ENCODE measurements at places on chromosomes 6 and 20.

DNA sequence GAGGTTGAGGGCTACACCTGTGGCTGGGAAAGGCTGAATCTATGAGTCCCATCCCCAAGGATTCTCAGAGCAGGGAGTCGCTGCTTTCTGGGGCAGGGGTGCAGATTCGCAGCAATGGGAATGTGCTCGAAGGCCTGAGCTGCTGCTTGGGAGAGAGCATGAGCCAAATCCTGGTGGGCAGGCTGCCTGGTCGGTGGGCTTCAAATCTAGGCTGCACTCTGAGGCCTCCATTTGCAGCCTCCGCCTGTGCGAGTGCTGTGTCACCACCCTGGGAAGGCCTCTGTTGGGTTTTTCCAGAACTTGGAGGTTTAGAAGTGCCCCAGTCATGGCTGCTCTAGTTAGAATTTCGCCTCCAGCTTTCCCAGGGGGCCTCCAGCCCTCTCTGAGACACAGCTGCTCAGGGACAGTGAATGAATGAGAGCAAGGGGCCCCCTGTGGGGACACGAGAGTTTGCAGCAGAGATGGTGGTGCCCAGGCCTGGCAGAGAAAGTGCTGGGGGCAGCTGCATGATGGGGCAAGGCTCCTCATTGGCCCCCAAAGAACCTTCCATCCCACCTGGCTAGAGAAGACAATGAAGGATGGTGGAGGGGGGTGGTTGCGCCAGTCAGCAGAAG is 31.1 kb upstream of the RNF24 start:
- DNase-seq = no peak

GRCh38 chr6:63313111-63313510 is 6.7 kb downstream of the LGSN start:
- no peak for DNase-seq

- no peak for DNase-seq
These were observed 32.3 kb upstream of the SLC22A23 start for GRCh38 chr6:3489027-3489757.

DNA sequence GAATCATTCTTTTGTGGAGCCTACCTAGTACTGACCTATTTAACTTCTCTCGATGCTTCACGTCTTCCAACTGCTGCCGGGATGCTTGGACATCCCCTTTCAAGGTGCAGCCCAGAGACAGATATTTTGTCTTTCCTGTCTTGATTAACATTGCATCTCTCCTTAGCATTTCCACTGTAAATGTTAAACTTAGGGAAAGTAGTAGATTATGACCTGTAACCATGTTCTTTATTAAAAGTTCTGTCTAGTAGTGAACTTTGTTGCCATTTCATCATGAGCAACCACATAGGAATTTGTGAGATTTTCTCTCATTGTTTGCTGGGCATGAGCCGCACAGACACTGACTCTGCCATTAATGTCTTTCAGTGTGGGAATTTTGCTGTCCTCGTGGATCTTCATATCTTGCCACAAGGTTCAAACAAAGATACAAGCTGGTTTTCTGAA is 117.9 kb downstream of the JAG1 start:
- no peak for DNase-seq

GRCh38 chr6:124870611-124871459 is 91.4 kb upstream of the RNF217 start:
- DNase-seq = no peak

DNA sequence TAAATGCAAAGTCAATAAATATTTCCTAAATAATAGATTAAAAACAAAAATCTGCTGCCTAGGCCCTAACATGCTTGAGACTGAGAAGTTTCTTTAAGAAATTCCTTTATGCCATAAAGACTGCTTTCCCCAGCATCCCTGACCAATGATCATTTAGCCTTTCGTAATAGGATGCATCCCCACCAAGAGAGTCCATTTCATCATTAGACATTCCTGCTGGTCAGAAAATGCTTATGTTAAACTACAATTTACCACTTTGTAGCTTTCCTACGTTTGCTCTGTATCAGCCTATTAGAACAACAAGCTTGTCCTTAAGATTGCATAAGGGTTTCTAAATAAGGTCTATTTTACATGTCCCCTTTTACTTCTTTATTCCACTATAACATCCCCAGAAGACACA is 59.8 kb upstream of the HSF2 start:
- no peak for DNase-seq

- DNase-seq = no peak
These were observed 117.1 kb upstream of the EEF1E1 start for GRCh38 chr6:8219352-8219943.

DNA sequence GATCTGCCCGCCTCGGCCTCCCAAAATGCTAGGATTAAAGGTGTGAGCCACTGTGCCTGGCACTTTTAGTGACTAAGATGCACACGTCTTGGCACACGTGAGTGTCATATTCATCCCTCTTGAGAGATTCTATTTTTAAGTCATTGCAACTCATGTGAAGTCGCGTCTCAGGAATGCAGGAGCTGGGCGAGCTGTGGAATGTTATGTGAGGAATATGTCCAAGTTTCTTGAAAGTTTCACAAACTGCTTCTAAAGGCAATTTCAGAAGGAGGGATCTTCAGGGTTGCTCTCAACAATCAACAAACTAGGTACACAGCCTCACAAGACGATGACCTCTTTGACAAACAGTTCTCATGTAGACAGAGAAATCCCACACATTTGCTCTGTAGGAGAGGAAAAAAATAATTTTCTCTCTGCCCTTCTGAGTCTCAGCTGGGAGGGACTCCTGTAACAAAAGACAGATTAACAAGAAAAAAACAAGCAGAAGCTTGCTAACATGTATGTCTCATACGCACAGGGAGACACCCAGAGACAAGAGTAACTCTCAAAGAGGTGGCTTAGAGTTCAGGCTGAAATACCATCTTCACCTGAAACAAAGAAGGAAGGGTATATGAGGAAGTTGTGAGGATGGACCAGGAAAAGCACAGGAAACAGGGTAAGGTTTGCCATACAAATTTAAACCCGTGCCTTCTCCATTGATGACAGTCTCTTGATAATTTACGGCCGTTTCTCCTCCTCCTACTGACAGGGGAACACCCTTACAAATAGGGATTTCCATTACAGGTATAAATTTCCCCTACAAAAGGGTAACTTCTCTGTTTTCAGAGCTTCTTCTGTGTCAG is 45.3 kb upstream of the FAM50B start:
- DNase-seq = peak; percentile 50

DNA sequence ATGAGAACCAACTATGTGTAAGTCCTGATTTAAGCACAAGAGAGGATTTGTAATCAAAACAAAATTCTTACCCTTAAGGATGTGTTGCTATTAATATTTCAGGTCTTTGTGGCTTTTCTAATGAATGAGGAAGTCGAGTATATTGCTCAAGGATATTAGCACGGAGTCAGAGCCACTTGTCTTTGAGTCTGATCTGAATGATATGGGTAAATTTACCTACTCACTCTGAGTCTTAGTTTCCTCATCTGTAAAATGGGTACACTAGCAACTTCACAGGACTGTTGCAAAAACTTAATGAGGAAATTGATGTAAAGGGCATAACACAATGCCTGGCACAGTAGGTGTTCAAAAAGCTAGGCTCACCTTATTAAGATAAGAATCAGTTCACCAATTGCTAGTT is 30.0 kb upstream of the QKI start:
- no peak for DNase-seq

GRCh38 chr6:153625089-153625488 is 414.0 kb upstream of the OPRM1 start:
- DNase-seq = peak; percentile 10

- no peak for DNase-seq
These were observed 235.8 kb downstream of the EPHA7 start for GRCh38 chr6:93183531-93183972.

DNA sequence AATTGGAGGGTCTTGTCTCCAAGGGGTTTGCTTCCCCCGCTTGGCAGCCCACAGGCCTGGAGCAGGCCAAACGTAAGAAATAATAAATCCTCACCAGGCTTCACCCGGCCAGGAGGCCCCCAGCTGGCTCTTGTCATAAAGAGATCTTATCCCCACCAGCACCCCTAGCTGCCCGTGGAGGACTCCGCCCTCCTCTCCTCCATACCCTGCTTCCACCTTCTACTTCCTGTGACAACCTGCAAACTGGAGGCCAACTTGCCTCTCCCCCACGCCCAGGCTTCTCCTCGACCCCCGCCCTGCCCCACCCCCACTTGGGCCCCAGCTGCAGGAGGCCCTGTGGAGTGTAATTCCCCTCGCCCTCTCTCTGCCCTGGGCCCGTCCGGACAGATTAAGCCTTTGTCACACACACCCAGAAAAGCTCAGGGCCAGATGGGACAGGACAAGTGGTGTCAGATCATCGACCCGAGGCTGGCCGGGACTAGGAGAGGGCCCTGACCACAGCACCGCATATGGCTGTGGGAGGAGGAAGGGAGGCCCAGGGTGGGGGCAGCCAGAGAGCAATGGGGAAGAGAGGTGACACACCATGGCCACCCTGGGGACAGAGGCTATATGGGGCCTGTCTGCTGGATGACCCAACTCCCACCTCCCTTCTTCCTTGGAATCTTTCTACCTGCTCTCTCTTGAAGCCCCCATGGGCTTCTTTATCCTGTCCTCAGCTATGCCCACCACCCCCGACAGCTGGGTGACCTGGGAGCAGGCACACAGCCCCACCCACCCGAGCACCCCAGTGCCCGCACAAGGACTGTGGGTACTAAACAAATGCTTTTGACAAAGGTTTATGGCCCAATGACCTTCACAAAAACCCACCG is 3.9 kb downstream of the NOL4L start:
- no peak for DNase-seq

- peak; percentile 96 for DNase-seq
These were observed at the start of gene BMP2 for GRCh38 chr20:6767536-6768227. Gene BMP2 (plus strand): TSS chr20:6767686. CDS start chr20:6770127, 2,441 bp downstream.

DNA sequence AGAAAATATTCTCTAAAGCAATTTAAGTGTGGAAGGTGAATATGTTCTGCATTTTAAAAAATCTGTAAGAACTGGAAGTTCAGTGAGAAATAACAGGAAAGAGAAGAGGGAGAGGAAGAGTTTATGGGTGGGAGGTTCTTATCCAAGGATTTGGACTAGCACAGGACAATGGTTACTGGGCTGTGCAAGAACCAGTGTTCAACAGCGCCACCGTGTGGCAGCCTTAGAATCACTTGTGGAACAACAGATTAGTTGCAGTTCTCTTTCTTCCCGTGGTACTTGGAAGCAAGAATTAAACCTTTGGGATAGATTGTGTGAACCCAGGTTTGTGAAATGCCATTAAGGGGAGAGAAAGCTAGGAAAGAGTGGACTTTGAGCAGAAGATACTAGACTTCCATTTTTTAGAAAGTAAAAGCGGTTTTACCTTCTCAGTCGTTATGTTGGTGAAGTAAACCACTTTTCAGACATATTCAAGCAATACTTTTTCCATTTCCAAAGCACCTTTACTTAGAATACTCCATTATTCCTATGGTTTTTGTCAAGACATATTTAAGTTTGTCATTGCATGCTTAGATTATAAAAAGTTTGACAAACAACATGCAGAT is 436.7 kb downstream of the RNF144B start:
- DNase-seq = no peak

GRCh38 chr20:32470025-32470861 is 112.1 kb downstream of the ASXL1 start:
- peak; percentile 66 for DNase-seq

DNA sequence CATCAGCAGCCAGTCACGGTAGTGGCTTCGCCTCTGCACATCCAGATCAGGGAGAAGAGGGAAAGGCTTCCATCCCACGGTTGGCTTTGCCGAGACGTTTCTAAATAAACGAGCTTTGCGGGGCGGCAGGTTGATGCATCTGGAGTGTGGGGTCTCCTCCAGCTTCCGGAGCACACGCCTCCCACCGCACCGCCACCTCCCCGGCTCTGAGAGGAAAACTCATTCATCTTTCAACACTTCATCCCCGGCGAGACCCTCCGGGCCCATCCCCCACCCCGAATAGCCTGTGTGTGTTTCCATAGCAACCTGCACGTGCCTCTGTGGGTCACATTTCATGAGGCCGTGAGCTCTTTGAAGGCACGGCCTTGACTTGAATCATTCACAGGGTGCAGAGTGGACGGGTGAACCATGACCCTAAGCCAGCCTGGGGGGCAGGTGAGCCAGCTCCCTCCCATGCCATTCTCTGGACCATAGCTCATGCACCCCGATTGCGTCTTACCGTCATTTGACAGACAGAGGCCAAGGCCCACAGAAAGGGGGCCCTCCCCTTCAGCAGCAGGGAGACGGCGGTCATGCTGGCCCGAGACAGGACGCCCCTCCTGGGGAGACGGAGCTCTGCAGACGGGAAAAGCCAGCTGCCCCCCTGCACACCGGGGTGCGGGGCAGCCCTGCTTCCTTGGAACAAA is 16.2 kb upstream of the CHRNA4 start:
- peak; percentile 76 for DNase-seq

- DNase-seq = peak; percentile 29
These were observed 95.0 kb upstream of the IFNGR1 start for GRCh38 chr6:137313928-137314855.

DNA sequence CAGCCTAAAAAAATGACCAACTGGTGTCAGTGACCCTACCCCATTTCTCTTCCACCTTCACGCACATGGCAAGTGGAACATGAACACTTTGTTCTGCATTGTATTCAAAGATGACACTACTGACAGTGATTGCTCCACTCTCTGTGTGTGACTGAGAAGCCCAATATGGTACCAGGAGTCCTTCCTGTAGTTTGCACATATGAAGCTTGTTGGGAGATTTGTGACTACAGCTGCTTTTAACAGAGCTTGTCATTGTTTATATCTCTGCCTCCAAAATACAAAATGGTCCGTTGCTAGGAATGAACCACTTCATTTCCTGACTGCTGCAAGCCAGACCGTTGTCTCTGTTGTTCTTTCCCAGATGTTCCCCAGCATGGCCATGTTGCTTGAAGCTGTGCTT is 140.3 kb upstream of the TCF21 start:
- no peak for DNase-seq

DNA sequence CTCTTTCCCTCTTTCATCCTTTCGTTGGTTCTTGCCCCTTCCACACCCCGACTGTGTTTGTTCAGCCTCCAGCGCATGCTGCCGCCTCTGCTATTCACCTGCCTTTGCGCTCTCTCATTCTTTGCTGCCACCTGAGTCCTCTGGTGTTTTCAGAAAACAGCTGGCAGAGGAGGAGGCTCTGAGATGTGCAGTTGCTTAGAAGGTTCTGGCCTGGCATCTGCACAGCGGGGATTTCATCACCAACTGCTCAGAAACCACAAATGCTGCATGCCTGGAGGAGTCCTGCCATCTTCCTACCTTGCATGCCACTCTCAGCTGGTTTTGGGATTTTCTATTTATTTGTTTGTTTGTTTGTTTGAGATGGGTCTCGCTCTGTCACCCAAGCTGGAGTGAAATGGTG is 39.2 kb upstream of the CLDN20 start:
- no peak for DNase-seq

GRCh38 chr20:9196110-9196509 is 127.2 kb downstream of the PLCB4 start:
- no peak for DNase-seq

GRCh38 chr6:23013776-23014175 is 444.4 kb downstream of the HDGFL1 start:
- no peak for DNase-seq

DNA sequence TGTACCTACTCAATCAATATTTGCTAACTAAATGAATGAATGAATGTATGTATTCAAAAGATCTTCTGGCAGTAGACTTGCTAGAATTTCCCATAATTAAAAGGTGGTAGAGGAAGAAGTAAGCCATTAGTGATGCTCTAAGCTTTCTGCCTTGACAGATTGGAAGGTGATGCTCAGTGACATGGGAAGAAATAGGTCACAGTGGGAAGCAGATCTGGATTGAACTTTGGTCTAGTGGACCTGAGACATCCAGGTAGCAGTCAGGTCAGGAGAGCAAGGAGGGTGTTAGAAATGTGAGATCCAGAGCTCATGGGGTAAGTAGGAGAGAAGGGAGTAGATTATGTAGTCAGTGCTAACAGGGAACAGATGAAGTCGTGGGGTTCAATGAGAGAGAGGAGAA is 106.4 kb downstream of the SNX5 start:
- no peak for DNase-seq

All from right kidney (tissue), 9 donors.